ENCODE measurements at places on chromosomes 11 and 22.

- DNase-seq, result peak; percentile 83
These were observed 281.7 kb downstream of the ST3GAL4 start for GRCh38 chr11:126636911-126637794.

- DNase-seq, result no peak
These were observed 91.8 kb upstream of the LDLRAD3 start for GRCh38 chr11:35852056-35852455.

GRCh38 chr11:61891331-61892084 lies at the start of gene FADS3:
FADS3 (minus strand) TSS chr11:61891545; CDS start chr11:61891381, 164 bp downstream.
- peak; percentile 82 for DNase-seq

DNA sequence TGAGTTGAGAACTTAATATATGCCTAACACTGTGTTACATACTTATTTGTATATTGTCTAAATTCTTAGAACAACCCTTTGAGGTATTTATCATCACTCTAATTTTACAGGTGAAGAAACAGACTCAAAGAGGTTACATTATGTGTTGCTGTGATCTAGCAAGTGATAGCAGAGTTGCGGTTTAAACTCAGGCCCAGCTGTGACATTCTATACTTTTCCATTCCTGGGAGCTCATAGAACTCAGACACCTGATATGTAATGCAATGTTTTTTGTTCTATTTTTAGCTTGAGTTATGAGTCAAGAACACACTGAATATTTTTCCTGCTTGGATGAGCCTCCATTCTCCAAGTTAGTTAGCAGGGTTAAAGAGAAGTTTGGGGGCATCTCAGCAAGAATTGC lies 449.7 kb upstream of the DDI1 start:
- no peak for DNase-seq

- DNase-seq, result peak; percentile 42
These were observed 29.0 kb downstream of the RTN4R start for GRCh38 chr22:20238901-20239675.

GRCh38 chr22:38832005-38832978 lies 11.5 kb downstream of the NPTXR start:
- no peak for DNase-seq

DNA sequence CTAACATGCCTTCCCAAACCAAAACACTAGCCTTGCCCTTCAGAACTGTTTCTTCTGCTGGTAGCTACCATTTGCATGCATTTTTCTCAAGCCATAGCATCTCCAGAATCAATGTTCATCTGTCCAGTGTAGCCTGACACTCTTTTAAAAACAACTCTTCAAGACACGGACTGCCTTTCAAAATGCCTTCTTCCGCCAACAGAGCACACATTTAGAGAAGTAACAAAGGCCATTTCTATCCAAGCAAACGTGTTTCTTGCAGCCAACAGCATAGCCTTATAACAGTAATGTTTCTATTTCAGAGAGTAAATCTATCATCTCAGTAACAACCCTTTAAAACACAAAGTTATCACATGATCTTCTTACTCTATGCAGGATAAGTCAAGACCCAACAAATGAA lies 143.3 kb upstream of the MTMR2 start:
- no peak for DNase-seq

DNA sequence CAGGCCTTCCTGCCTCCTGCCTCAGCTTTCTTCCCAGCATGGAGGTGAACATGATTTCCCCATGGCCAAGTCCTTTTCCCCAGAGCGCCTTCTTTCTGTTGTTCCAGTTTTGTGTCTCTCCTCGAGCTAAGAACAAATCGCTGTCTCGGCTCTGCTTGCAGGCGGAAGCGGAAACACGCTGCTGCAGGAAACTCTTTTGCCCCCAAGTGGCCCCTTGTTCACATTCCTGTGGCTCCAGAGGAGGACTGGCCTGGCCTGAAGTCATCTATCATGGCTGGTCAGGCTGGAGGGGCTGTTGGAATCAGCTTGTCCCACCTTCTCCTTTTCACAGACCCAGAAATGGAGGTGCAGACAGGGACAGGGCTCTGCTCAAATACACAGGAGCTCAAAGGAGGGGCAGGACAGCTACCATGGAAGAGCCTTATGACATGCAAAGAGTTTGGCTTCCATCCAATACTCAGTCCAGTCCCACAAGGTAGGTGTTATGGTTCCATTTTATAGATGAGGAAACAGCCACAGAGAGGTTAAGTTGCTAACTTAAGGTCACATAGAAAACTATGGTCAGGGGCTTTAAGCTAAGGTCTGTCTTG lies 182.2 kb upstream of the SYT13 start:
- no peak for DNase-seq

- DNase-seq, result no peak
These were observed 21.2 kb downstream of the GRAMD1B start for GRCh38 chr11:123451183-123451781.

DNA sequence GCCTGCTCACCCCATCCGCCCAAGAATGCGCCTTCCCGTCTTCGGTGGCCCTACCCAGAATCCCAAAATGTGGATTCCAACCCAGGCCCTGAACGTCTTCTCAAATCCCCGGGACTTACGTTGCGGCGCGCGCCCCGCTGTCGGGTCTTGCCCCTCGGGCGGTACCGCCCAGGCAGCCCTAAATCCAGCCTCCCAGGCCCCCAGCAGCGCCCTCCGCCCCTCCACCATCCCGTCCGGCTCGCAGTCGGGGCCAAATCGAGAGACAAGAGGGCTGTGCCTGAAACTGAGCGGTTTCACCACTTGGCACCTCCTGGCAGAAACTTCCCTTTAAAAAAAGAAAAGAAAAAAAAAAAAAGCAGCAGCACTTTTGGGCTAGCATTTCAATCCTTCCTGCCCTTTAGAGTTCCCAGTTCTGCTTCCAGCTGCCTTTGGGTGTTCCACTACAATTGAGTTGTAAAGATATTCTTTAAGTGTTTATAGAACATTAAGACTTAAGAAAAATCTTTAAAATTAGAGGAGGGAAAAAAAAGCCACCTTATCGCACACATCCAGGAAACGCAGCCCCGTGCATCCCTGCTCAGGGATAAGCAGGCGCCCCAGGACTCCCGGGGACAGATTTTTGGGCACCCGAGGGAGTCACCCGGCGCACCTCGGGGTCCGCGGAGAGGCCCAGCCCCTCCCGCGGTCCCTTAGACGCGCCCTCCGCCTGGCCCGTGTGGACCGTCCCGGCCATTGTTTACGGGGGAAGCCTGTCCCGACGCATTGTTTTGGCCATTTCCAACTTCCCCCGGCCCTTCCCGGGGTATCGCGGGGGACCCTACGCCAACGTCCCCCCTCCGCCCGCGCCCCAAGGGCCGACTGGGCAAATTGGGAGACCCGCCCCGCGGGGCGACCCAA lies 57.6 kb downstream of the KCNJ4 start:
- DNase-seq, result peak; percentile 39

GRCh38 chr11:5102246-5102645 lies 32.9 kb downstream of the OR52E1 start:
- DNase-seq, result no peak

- DNase-seq, result no peak
These were observed 61.1 kb downstream of the FLRT1 start for GRCh38 chr11:64096835-64097234.

GRCh38 chr22:30348404-30348803 lies 8.3 kb downstream of the SF3A1 start:
- DNase-seq, result no peak

- DNase-seq, result peak; percentile 29
These were observed 20.4 kb downstream of the CCDC81 start for GRCh38 chr11:86395061-86395551.

DNA sequence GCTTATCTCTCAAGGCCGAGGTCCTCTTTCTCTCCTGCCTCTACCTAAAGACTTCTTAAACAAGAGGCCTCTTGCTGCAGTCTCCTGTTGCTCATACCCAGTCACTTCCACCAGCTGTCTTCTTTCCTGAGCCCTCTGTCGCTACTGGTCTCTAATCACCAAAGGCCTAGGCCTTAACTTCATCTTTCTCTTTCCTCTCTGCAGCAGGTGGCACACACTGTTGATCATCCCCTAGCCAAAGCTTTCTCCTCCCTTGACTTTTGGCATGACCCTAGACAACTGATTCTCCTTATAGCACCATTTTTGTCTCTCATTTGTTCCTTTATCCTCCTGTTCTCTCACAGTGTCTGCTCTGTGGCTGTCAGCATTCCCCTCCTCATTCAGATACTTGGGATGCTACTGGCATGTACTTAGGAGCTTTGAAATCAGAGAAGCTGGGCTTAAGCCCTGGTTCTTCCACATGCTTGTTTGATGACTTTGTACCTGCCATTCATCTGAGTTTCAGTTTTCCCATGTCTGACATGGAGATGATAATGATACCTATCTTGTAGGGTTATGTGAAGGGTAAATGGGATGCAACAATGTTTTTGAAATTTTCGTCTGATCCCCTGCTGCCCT lies 22.4 kb downstream of the ENDOD1 start:
- DNase-seq, result no peak

DNA sequence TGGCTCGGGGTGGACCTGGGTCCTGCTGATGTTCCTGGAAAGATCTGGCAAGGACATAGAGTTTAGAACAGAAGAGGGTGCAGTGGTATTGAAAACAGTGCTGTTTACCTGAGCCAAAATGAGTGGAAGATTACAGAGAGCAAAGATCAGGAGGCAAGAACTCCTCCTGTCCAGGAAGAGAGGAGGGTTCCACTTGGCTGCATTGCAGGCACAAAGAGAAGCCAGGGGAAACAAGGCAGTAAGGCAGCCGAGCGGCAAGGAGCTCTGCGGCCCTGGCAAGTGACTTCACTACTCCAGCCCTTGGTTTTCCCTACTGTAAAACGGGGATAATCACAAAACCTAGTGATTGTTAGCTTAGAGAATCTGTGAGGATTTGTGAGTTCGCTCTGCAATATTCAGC lies 3.7 kb upstream of the PACSIN2 start:
- DNase-seq, result no peak

GRCh38 chr11:13386567-13386966 lies 76.5 kb downstream of the BTBD10 start:
- DNase-seq, result no peak

GRCh38 chr11:69215784-69216415 lies 60.2 kb downstream of the SMIM38 start:
- peak; percentile 61 for DNase-seq

DNA sequence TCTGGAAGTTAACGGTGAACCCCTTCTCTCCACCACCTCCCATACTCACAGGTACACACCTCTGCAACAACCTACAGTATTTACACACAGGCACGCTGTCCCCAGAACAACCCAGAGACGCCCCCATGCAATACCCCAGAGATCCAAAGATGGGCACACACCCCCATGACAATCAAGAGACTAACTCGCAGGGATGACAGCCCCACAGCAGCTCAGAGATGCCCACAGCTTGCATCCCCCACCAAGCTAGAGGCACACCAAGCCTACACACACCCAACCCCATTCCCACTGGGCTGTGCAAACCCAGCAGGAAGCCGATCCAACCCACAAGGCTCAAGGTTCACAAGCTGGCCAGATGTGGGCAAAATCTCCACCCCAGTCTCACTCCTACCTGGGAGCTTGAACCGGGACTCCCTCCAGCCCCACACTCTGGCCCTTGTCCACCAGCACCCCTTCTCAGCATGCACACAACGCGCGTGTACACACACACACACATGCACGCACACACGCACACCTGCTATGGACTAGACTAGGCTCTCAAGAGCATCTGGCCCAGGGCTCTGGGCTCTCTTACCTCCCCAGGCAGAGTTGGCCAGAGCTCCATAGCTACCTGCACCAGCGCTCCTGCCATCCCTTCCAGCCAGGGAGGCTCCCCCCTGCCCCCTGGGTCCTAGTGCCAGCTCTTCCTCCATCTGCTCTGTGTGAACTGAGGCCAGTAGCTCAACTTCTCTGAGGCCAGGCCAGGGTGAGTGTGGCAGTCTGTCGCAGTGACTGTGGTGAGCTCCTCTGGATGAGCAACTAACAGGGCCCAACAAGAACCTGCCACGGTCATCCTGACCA lies 11.5 kb downstream of the STARD10 start:
- no peak for DNase-seq

- peak; percentile 50 for DNase-seq
These were observed 25.5 kb downstream of the DKK3 start for GRCh38 chr11:11982975-11983374.

- DNase-seq, result no peak
These were observed 23.7 kb downstream of the TMPRSS13 start for GRCh38 chr11:117905524-117905923.

GRCh38 chr11:106176817-106177216 lies 99.4 kb downstream of the AASDHPPT start:
- DNase-seq, result no peak

GRCh38 chr22:27139935-27140511 lies 482.6 kb downstream of the MIAT start:
- DNase-seq, result peak; percentile 84

DNA sequence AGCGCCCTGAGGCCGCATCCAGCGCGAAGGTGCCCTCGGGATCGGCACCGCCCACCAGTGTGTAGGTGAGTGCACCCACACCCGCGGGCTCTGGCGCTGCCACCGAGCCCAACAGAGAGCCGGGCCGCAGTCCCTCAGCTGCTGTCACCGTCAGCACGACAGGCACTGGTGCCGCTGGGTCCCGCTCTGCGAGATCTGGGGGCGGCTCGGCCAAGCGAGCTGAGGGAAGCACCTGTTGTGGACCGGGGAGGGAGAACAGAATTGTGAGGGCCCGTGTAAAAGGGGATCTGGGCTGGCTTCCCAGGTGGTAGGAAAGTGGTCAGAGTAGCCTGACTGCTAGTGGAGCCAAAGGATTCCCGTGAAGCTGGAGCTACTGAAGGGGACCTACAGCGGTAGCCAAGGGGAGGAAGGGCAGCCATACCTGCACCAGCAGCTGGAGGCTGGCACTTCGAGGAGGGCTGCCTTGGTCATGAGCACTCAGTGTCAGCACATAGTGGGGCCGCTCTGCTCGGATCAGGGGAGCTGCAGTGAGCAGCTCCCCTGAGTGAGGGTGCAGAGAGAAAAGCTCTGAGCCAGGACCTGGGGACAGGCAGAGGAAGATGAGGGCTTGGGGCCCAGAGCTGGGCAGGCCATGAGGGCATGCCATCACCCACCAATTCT lies 11.5 kb upstream of the TPP1 start:
- no peak for DNase-seq

Measured in ELR (cell line).